Right renal pelvis (tissue), 4 donors: ENCODE measurements at places on chromosomes 7 and 10. TPM values are rescaled to one million over a fixed set of nuclear protein-coding genes. Genes with fewer than 3 reads are reported as not detected.

DNA sequence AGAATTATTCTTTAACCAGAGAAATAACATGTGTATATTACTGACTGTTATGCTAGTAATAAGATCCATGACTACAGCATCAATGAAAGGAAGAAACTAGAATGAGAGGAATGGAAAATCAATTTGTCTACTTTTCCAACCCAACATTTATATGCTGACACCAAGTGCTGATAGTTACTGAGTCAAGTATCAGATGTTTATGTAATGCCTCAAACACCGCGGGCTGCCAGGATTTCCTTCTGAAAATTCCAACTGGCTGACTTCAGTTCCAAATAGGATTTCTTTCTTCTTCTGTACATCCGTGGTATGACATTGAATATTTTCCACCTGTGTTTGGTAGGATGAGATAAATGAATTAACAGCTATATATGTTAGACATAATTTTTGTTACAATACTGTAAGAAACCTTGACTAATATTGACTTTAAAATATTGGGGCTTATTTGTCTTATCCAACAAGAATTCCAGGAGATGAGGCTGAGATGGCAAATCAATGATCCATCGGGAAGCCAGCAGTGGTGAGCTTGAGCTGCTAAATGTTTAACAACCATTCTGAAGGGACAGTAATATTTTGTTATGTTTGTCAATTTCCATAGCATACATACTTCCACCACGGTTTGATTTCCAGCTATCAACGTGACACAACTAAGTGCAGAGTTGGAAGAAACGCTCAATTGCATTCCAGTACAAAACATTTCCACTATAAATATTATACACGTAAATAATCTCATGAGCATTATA, 435.2 kb upstream of the AUTS2 start:
- DNase-seq: no peak

CYP2C19 gene
- not detected for polyA plus RNA-seq

DNA sequence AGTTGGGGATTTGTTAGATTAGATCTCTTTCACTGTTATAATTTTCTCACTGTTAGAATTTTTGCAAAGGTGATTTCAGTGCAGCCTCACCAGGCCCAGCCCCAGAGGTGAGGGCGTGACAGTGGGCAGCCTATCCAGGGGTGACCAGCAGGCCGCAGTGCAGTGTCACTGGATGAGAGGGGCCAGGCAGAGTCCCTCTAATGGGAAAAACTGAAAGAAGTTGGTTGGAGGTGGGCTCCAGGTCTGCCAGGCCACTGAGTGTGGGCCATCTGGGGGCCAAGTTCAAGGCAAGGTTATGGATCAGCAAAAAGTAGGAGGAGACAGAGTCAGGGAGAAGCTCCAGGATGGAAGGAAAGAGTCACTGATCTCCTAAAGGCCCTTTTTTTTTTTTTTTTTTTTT, 90.5 kb upstream of the SDK1 start:
- DNase-seq: no peak

- no peak for DNase-seq
Measured at GRCh38 chr10:37015498-37015897, 109.9 kb upstream of the ANKRD30A start.

DNA sequence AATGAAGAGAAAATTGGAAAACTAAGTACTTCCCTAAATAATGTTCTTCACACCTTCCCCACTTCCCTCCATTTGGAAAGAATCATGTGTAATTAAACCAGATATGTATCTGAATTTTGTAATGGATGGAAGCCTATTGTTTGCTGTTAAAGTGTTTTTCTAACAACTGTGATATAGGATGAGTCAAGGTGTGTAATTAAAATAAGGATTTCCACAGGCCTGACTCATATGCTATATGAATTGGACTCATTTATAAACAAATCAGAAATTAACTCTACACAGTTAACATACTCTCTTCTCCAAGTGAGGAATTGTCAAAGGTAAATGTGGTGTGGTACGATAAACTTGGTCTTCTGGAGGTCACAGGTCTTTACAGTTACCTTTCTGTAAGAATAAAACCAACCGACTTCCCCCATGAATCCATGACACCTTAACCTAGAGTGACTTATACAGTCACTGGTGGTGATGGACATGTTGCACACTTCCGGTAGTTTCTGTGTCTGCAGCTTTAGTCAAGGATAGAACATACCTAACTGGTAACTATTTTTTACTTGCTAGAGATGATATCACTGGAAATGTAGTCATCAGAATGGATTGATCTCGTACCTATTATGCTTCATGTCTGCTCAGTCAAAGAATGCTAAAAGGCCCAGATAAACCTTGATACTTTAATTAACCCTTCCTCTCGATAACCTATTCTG, 12.8 kb downstream of the PNLIPRP3 start:
- DNase-seq: no peak

DNA sequence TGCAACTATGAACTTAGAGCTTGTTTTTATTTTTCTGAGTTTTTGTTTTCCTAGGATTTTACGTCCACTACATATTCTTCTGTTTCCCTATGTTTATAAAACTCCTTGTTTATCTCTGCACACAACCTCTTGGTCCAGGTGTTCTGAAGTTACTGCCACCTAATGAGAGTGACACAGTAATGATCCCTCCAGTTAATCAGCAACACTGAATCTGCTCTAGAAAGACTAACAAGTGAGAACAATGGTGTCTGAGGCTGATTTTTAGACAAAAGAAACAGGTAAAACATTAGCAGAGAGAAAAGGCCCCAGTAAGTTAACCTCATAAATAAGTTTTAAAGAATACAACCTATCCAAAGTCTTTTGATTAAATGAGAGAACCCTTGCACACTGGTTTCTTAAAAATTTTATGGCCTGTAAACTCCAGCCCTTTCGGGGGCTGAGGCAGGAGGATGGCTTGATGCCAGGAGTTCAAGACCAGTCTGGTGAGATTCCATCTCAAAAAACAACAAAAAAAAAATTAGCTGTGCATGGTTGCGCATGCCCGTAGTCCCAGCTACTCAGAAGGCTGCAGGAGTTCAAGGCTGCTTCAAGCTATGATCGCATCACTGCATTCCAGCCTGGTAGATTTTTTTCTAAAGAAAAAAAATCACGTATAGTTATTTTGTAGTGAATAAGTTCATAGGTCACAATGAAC, 397.6 kb downstream of the MAGI2 start:
- DNase-seq: peak; percentile 58

PRSS37 gene
- polyA plus RNA-seq: 0.19 TPM

GRCh38 chr10:11058965-11059364, 41.3 kb downstream of the CELF2 start:
- DNase-seq: no peak

DNA sequence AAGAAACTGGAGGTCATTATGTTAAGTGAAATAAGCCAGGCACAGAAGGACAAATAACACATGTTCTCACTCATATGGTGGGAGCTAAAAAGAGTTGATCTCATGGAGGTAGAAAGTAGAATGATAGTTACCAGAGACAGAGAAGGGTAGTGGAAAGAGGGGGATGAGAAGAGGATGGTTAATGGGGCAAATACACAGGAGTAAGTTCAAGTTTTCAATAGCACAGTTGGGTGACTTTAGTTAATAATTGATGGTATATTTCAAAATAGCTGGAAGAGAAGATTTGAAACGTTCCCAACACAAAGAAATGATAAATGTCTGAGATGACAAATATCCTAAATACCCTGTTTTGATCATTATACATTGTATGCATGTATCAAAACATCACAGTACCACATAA, 261.8 kb downstream of the THSD7A start:
- DNase-seq: no peak

GRCh38 chr7:151847681-151848081, 29.2 kb downstream of the PRKAG2 start:
- DNase-seq: no peak

DNA sequence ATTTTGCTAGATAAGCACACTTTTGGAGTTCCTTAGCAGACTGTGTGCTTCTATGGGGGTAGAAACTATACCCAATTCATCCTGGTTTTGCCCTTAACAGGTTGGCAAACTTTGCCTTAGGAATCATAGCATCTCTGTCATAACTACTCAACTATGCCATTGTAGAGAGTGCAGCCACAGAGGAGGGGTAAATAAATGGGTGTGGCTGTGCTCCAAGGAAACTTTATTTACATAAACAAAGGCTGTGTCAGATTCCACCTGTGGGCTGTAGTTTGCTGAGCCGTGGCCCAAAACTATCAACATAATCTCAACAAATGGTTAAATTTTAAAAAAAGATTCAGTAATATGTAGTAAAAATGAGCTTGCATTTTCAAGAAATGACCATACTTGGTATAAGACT, 51.6 kb upstream of the LAMB1 start:
- DNase-seq: no peak

GNG11 gene
- 37.0 TPM for polyA plus RNA-seq

DNA sequence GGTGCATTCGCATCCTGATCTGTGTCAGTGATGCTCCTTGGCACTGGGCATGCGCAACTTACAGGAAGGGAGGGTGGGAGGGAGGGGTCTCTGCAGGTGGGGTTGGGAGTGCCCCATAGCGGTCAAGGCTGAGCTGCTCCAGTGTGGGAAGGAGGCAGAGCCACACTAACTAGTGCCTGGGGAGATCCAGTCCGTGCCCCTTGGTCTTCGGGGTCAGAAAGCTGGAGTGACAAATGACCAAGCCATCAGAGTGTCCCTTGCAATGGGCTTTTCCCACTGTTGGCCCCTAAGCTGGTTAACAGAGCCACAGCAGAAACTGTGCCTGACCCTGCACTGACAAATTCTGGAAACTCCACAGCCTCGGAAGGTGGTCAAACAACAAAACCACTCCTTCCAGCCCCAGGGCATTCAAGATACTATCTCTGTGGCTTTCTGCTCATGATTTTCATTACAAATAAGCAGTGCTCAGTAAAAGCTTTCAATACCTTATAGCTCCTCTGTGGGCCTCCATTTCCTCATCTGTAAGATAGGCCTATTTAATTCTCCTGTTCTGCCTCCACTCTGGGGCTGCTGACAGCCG, 138.1 kb upstream of the UNC5B start:
- no peak for DNase-seq

RBM20 gene
- polyA plus RNA-seq: 2.9 TPM

PBLD gene
- 61.0 TPM for polyA plus RNA-seq

FBXO24 gene
- 2.2 TPM for polyA plus RNA-seq

DNA sequence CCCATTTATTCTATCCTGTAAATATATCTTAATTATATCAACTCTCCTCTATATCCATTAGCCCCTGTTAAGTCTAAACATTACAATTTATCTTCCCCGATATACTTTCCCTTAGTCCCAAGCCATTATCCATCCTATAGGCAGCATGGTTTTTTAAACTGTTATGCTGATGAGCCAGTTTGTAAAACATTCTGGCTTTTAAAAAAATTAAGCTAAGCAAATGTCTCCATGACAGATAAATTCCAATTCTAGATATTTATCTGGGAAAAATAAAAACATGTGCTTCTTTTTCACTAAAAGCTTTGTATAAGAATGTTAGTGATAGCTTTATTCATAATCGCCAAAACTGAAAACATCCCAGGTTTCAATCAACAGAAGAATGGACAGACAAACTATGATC, 183.2 kb upstream of the GNAI1 start:
- no peak for DNase-seq

DNA sequence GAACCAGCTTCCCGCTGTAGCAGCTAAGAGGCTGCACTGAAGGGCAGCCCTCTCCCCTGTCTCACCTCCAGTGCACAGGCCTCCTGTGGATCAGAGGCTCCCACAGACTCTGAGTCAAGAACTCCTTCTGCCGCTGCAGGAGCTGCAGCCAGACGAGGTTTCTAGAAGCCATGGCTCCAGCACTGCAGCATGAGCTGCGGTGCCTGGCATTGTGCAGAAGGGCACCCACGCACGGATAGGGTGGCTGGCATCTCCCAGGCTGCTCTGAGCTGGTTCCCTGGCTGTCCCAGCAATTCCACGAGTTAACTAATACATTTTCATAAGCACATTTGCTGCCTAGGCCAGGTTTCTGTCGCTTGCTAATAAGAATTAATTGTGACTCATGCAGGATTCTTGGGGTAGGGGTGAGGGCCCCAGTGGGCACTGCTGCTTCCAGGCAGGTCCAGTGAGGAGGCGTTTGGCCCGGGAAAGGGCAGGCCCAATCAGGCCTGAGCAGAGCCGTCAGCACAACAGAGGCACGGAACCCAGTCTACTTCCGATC, 594.2 kb downstream of the DNAJB6 start:
- no peak for DNase-seq

DNA sequence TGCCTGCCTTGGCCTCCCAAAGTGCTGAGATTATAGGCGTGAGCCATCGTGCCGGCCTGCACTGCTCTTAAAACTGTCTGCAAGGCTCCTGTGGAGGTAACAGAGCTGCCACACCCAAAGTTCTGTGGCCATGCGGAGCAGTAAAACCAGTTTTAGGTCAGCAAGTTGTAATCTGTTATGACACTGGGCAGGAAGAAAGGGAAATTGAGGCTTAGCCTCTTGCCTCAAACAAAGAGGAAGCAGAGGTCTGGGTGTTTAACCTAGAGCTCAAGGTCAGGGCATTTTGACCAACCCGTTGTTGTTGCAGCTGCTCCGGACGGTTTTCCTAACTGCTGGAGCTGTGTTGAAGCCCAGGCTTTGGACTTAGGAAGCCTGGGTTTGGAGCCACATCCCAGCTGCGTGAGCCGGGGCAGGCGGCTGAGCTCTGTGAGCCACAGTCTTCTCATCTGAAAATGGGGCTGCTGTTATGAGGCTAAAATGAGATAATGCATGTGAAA, 7.4 kb upstream of the RRP12 start:
- DNase-seq: no peak

DNA sequence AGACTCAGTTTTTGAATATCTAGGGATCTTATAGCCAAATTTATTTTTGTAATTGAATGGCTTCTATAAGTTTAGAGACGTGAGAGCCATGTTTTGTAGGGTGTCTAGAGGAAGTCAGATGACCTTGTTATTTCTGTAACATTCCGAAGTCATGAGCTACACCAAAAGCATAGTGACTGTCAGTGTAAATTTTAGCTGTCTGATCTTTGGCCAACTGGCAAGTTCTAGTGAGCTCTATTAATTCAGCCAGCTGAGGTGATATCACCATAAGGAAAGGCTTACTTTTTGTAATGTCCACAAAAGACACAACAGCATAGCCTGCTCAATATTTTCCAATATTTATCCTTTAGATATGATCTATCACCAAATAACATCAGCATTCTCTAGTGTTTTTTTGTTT, 9.9 kb upstream of the NT5C3A start:
- DNase-seq: no peak

PTF1A gene
- 0.19 TPM for polyA plus RNA-seq

FIGNL1 gene
- 30.5 TPM for polyA plus RNA-seq

ELAPOR2 gene
- 10.8 TPM for polyA plus RNA-seq

DNA sequence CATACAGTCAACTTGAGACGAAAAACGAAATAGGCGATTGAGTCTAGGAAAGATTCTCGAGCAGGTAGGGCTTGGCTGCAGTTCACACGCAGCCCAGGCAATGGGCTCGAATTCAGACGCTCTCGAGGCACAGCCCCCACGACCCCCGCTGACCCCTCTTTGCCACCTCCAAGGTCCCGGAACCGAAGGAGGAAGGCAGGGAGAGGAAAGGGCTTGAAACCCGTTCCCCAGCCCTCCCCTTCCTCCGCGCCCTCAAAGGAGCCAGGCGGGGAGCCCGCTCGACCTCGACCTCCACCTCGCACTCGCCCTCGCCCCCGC, 441 bp downstream of the CCDC186 start:
- DNase-seq: no peak

- no peak for DNase-seq
Measured at GRCh38 chr10:97179731-97180362, 5.9 kb downstream of the SLIT1 start.
